ENCODE measurements at places on chromosomes 6 and 20. TPM values are rescaled to one million over a fixed set of nuclear protein-coding genes. Genes with fewer than 3 reads are reported as not detected.

The SUPT3H gene
- total RNA-seq = 2.9 TPM

The SYNGAP1 gene
- total RNA-seq = 2.8 TPM

The SRC gene
- total RNA-seq = 28.6 TPM

The PTCRA gene
- total RNA-seq = not detected

The MEI4 gene
- total RNA-seq = not detected

DNA sequence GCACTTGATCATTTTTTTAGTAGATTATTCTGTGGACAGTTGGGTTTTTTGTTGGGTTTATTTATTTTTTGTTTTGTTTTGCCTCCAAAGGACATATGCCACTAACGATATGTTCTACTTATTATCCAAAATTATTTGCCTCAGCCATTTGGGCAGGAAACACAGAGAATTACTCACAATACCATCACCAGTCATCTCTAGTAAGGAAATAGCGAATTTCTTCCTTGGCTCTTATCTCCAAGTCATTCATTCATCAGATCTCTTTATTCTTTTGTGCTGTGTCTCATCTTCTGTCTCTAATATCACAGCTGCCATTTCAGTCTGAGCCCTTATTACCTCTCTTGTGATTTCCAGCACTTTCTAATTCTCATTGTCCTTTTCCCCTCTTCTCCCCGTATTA lies 130.4 kb upstream of the SMLR1 start:
- peak; percentile 66 for DNase-seq

DNA sequence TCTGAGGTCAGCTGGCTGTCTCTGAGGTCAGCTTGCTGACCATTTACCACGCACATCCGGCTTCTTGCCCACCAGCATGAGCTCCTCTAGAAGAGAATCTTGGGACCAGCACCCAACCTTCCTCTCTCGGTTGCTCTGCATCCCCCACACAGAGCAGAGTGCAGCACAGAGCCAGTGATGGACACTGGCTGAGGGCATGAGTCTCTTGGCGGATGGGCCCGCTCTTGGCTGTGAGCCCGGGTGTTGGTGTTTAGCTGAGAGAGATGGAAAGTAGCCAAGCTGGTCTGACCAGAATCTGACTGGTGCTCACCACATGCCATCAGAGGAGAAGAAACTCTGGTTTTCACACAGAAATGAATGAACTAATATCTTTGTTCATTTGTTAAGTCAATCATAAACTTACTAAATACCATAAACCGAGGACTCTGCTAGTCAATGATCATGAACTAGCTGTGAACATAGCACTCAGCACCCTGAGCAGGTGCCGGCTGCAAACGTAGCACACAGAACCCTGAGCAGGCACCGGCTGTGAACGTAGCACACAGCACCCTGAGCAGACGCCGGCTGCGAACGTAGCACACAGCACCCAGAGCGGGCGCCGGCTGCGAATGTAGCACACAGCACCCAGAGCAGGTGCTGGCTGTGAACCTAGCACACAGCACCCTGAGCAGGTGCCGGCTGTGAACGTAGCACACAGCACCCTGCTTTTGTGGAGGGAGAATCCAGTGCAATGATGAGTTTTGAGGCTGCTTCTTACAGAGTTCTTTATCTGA lies 10.4 kb upstream of the THBS2 start:
- DNase-seq = peak; percentile 78

- peak; percentile 82 for DNase-seq
These were observed 402 bp downstream of the ZBTB12 start for GRCh38 chr6:31901415-31901952.

GRCh38 chr20:44411020-44411756 lies 55.7 kb downstream of the HNF4A start:
- no peak for DNase-seq

GRCh38 chr6:86251106-86251505 lies 608.4 kb upstream of the SYNCRIP start:
- no peak for DNase-seq

GRCh38 chr6:127328043-127328609 lies 15.3 kb downstream of the ECHDC1 start:
- peak; percentile 46 for DNase-seq

- DNase-seq = peak; percentile 88
These were observed 58.5 kb upstream of the PRSS16 start for GRCh38 chr6:27188885-27189418.

DNA sequence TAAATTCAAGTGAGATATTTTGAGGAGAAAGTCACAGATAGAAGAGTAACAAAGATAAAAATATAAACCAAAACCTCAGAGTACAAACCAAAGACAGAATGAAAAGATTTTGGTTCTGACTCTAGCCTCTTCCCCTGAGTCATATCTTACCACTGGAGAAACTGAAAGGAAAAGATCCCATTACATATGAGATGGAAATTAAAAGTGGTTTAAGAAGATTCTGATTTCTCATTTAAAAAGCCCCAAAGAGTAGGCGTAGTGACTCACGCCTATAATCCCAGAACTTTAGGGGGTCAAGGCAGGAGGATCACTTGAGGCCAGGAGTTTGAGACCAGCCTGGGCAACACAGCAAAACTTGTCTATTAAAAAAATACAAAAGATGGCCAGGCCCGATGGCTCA lies 30.6 kb downstream of the SPINT4 start:
- peak; percentile 45 for DNase-seq
